Spleen (tissue), 13 donors: ENCODE measurements at places on chromosomes 12 and 14. TPM values are rescaled to one million over a fixed set of nuclear protein-coding genes. Genes with fewer than 3 reads are reported as not detected.

Gene IL26
- not detected for polyA plus RNA-seq

Gene KRT86
- polyA plus RNA-seq: 0.09 TPM

DNA sequence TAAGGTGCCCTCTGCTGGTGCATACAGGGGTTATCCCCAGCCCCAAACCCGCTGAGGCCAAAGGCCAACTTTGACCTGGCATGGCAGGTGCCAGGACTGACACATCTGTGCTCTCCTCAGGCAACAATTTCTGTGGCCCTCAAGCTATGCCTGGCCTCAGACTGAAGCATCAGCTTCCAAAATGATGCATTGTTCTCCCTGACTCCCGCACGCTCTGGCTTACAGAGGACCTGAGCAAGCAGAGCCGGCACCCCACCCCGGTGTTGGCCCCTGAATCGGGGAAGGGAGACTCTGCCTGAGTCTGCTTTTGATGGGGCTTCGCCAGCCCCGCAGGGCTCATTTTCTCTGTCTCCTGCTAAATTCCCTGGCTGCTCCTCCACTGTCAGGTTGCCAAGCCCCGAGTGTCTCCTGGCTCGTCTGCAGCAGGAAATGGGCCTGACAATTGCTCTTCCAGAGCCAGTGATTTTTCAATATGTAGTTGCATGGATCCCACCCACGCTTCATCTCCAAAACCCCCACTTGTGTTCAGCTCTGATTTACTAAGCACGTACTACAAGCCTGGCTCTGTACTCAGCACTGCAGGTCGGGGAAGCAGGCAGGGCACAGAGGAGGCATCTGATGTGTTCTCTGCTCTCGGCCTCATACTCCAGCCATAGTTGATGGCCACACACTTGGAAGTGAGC is 126.1 kb downstream of the SLC38A6 start:
- H3K4me3 ChIP-seq: no peak overlapping the region
- peaks cover 9% of the 10 kb centered on the region for H3K27me3 ChIP-seq
- peaks cover 25% of the 10 kb centered on the region for H3K4me1 ChIP-seq

DNA sequence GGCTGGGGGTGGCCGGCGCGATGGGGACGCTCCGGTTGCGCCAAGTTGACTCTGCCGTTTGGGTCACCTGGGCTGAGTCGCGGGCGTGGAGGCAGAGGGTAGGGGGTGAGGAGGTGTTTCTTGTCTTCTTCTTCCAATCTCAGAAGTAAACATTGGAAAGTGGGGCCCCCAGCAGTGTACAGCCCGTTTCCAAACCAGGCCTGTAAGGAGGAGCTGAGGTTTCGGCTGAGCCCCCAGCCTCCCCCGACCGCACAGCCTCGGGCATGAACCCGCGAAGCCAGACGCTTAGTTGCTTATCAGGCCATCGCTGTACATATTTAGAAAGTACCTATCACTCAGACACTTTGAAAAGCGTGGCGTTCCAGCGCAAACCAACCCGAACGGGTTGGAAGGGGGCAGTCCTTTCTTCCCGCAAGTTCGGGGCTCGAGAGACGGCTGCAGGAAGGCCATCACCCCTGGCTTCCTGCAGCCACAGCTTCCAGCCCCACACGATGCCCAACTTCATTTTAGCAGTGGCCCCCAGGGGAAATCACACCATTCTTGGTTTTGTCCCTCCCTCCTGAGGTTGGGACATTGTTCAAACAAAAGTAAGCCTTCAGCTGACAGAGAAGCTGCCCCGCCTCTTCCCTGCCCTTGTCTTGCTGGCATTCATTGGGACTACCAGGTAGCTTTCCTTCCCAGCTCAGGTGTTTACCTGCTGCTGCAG is 164.1 kb downstream of the ZFP36L1 start:
- peak overlapping the region; percentile 34 for H3K4me3 ChIP-seq
- H3K4me1 ChIP-seq: peaks cover 39% of the 10 kb centered on the region
- no peaks in the 10 kb centered on the region for H3K36me3 ChIP-seq
- peak overlapping the region; percentile 70 for H3K27ac ChIP-seq

- no peaks in the 10 kb centered on the region for H3K4me1 ChIP-seq
- no peaks in the 10 kb centered on the region for H3K27me3 ChIP-seq
- DNase-seq: no peak
- no peak overlapping the region for H3K4me3 ChIP-seq
These were observed 311.5 kb downstream of the NOVA1 start for GRCh38 chr14:26286081-26286912.

GRCh38 chr12:92593734-92594402 is 108.9 kb upstream of the PLEKHG7 start:
- H3K4me1 ChIP-seq: peaks cover 14% of the 10 kb centered on the region
- peak overlapping the region; percentile 80 for H3K27ac ChIP-seq
- H3K36me3 ChIP-seq: no peaks in the 10 kb centered on the region
- peak overlapping the region; percentile 1 for H3K4me3 ChIP-seq
